ENCODE measurements at places on chromosomes 5 and 9.

GRCh38 chr9:137221095-137221505, 940 bp downstream of the RNF208 start:
- DNase-seq: no peak

GRCh38 chr5:88190106-88190834, 78.4 kb downstream of the TMEM161B start:
- no peak for DNase-seq

DNA sequence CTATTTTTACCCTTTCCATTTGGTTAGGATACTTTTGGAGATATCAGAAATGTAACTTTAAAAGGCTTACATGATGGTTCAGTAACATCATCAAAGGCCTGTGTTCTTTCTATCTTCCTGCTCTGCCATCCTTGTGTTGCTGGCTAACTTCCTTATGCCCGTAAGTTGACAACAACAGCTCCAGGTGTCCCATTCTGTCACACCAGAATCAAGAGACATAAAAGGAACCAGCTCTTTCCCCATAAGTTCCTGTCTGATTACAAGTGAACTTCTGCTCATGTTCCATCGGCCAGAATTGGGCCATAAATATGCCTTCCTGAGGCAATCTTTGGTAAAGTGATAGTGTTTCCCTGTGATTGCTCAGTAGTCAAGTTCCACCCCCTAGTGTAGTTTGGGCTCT, 92.4 kb downstream of the FAM170A start:
- no peak for DNase-seq

DNA sequence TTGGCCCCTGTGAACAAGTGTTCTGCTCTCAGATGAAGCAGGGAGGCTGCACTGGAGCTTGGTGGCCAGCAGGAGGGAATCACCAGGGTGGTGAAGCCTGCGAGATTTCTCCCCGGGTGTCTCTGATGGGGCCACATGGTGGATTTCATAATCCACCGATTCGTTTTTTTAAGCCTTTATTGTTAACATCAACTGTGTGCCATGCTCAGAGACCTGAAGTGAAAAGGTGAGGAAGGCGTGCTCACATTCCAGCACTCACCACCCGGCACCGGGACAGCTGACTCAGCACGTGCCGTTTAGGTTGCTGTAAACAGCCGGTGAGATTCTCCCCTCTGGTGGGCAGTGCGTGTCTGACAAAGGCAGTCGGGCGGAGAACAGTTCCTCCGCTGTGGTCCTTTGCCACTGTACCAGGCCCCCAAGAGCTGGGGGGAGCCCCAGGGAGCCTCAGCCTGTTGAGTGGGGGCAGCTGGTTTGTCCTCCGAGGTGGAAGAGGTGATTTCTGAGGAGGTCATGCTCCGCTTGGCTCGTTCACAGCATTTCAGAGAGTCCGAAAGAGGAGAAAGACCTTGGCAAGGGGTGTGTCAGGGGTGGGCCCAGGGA, 12.7 kb upstream of the AHRR start:
- DNase-seq: no peak

DNA sequence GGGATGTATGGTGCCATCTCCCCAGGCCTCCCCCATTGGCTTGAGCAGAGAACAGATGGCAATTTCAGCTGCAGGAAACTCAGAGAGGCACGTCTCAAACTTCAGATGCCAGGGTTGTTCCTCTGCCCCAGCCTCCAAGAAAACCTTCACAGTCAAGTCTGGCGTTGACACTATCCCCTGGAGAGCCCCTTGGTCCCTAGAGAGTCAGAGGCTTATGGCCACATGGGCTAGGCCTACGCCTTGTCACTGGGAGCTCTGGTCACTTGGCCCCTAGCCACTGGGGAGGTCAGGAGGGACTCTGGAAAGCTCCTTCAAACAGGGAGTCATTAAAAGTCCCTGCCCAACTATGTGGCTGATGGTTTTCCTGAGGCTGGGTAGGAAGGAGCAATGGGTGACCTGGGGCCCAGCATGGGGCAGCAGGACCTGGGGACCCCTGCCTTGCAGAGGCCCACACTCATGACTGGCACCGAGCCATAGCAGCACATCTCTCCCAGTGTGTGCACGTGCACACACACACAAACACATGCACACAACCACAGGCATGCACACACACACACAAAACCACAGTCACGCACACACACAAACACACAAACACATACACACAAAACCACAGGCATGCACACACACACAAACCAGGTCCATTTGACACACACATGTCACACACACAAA, 144.2 kb downstream of the GADD45G start:
- no peak for DNase-seq

GRCh38 chr5:114369680-114370417, 8.0 kb downstream of the KCNN2 start:
- no peak for DNase-seq

DNA sequence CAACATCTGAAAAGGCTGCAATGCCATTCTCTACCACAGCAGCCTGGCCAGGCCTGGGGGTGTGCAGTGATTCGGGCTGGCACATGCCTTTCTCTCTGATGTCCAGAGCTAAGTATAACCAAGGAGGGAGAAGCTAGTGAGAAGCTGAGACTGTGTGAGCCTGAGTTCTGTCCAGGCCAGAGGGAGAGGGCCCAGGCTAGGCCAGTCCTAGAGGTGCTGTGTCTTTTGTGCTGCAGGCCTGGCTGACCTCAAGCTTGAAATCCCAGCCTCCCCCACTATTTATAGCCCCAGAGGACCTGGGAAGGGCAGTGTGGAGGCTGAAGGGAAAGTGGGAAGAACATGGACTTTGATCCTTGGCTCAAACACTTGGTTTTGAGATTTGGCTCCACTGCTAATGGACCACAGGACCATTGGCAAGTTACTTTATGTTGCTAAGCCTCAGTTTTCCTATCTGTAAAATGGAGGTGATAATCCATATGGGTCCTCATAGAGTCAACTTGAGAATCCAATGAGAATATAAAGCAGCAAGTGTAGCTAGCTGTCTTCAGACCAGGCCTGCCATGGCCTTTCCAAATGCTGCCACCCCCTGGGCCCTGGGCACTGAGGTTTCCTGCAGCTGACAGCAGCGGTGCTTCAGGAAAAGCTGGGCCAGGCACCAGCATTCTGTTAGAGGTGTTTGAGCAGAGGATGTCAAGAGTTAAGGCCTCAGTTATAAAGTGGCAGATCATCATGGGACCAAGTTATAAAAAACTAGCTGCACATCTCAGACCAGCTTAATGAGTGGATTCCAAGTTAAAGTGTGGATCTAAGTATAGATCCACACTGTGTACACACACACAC, 21.1 kb downstream of the BNIP1 start:
- DNase-seq: no peak

- no peak for DNase-seq
Measured at GRCh38 chr5:134022333-134022732, 17.6 kb upstream of the VDAC1 start.

DNA sequence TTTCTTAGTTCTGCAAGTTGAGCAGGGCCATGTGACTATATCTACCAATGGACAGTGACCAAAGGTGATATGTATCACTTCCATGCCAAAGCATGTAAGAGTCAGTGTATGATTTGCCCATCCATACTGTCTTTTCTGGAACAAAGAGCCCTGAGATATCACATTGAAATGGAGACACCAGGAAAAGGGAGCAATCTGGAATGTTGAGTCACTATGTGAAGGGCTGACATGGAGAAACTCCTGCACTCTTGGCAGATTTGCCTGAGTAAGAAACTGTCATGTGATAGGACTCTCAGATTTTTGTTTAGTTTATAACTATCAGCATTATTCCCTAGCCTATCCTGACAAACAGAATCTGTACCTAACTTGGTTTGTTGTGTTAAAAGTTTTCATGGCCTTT, 29.8 kb upstream of the TMEM161B start:
- no peak for DNase-seq

Measured in mucosa of descending colon (tissue), 3 donors.